Stimulated activated CD8-positive, alpha-beta memory T cell treated with anti-CD3 and anti-CD28 coated beads, Interleukin-2, amount 100 ng/mL, for 1 hour (primary cell): ENCODE measurements at places on chromosomes 13 and 19.

DNA sequence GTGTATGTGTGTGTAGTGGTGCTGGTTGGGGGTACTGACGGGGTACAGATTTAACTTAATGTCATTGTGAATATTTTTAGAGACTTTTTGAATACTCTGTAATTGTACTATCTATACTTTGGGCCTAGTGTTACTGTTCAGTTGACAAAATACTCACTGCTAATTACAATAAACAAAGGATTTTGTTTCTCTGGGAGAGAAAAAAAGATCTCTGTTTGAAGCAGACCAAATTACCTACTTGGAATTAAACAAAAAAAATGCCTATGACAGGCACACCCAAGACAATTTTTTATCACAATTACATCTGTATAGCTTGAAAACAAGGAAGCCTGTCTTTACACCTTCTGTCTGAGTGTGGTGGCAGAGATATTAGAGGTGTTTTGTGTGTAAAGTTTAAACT, 45.1 kb downstream of the OLFM4 start:
- no peak for DNase-seq

- no peak for DNase-seq
Measured at GRCh38 chr13:26872525-26873385, 112.2 kb upstream of the GPR12 start.

- DNase-seq, result no peak
Measured at GRCh38 chr13:41402691-41403511, 54.4 kb upstream of the RGCC start.

GRCh38 chr19:46031781-46032596, 8.8 kb downstream of the IGFL4 start:
- DNase-seq, result no peak

GRCh38 chr13:51829568-51829899, 15.4 kb downstream of the TMEM272 start:
- no peak for DNase-seq

GRCh38 chr13:44197791-44198770, 175.5 kb upstream of the SERP2 start:
- no peak for DNase-seq

GRCh38 chr13:98345107-98345935, 168.3 kb upstream of the RNF113B start:
- DNase-seq, result no peak

- no peak for DNase-seq
Measured at GRCh38 chr13:60893801-60894200, 496.8 kb downstream of the TDRD3 start.

DNA sequence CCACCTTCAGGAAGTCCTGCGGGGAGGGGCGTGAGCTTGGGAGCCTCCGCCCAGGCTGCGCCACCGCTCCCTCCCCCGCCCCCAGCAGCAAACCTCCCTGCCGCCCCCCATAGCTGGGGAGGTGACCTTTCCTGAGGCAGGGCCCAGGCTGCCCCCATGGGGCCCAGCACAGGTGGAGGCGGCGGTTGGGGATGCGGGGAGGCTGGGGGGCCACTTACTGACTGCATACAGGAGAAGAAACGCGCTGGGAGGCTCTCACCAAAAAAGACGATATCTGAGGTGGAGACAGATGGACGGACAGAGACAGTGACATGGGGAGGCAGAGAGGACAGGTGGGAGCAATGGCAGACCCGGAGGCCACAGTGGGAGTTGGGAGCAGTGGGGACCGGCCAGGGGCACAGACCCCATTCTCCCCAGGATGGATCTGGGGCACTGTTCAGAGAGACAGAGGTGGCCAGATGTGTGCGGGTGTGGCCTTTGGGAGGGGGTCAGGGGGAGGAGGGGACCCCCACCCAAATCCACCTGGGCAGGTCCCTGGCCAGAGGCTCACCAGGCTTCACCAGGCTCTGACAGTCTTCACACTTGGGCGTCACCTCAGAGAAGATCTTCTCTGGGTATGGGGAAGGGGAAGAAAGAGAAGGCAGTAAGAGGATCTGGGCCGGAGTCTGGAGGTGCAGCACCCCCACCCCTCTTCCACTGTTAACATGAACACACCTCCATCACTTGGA, 3.0 kb upstream of the RINL start:
- no peak for DNase-seq

DNA sequence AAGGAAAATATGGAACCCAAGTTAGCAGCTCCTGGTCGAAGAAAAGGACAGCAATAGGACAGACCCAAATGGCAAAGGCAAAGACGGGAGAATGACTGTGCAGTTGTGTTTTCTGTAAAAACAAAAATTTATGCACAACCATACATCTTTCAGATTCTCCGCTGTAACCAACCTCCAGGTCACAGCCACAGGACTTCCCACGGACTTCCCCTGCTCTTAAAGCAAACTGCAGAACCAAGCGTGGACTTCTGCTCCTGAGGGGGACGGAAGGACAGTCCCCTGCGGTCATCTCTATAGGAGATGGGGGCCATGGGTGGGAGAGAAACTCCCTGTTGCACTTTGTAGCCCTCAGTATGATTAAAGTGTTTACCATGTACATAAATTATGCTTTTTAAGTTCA, 2.5 kb downstream of the GRTP1 start:
- DNase-seq, result no peak

DNA sequence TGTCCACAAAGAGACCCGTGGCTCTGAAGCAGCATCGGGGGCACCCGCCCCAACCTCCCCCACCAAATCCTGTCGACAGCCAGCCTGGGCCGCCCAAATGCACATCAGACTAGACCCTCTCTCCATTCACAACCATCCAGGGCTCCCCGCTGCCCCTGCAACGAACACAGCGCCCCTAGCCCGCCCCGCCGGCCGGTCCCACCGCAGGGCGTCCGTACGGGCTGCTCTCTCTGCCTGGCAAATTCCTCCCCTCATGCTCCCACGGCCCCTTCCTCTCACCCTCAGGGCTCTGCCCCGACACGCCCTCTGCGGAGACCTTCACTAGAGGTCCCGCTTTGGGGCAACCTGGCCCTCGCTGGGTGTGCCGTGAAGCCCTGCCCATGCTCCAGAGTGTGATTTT, 7.1 kb downstream of the TCF3 start:
- DNase-seq, result no peak

- no peak for DNase-seq
Measured at GRCh38 chr19:11534538-11534937, 4.1 kb upstream of the CNN1 start.

- DNase-seq, result no peak
Measured at GRCh38 chr19:7879836-7880235, 5.6 kb upstream of the PRR36 start.

GRCh38 chr19:47541518-47541917, 26.7 kb upstream of the NAPA start:
- no peak for DNase-seq

- DNase-seq, result no peak
Measured at GRCh38 chr19:3183721-3184641, 1.7 kb upstream of the NCLN start.

GRCh38 chr19:17202249-17202648, 12.9 kb upstream of the USE1 start:
- DNase-seq, result no peak

GRCh38 chr19:35460608-35461007, 12.6 kb downstream of the FFAR2 start:
- DNase-seq, result no peak

DNA sequence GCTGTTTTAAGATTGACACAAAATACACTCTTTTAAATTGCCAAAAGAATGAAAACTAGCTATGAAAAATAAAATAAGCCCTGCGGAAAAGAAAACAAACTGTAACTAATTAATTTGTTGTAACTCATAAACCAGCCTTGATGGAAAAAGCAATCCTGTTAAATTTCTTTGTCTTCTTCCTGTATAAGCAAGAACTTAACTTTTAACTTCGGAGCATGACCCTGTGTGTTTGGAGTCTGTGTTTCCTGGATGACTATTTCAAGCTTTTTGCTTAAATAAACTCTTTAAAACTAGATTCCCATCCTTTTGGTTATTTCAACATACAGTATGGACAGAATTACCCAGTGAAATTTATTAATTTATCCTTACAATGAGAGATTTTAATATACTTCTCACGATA, 122.6 kb downstream of the TNFRSF19 start:
- DNase-seq, result no peak

DNA sequence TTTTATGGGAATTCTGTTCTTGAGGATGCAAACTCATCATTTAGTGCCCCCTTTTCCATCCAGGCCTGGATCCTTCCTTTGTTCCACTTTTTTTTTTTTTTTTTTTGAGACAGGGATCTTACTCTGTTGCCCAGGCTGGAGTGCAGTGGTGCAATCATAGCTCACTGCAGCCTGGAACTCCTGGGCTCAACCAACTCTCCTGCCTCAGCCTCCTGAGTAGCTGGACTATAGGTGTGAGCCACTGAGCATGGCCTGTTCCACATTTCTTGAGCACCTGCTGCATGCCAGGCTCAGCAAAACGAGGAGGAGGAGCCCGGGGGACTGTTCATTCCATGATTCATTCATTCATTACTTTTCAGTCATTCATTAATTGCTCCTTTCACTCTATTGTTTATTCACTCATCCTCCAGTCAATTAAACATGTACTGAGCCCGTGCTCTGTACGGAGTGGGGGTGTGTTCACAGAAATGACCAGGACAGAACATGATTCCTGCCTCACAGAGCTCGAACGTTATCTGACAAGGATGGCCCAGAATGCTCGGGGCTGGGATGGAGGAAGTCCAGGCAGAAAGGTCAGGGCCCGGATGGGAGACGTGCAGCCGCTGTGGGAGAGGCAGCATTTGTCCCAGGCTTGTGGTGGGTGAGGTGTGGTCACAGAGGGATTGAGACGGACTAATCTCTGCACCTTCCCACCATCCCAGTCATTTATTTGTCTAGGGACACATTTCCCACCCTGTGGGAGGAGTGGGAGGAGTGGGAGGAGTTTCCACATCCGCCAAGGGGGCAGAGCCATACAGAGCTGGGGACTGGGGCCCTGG, 51.2 kb upstream of the SHKBP1 start:
- no peak for DNase-seq

- DNase-seq, result no peak
Measured at GRCh38 chr13:87453244-87453643, 217.9 kb upstream of the SLITRK5 start.

GRCh38 chr13:44934724-44935123, 54.5 kb downstream of the NUFIP1 start:
- DNase-seq, result no peak

GRCh38 chr13:93690139-93690538, 463.5 kb downstream of the GPC6 start:
- DNase-seq, result no peak

GRCh38 chr19:56105090-56105701, 15.9 kb downstream of the ZNF787 start:
- DNase-seq, result peak; percentile 12

DNA sequence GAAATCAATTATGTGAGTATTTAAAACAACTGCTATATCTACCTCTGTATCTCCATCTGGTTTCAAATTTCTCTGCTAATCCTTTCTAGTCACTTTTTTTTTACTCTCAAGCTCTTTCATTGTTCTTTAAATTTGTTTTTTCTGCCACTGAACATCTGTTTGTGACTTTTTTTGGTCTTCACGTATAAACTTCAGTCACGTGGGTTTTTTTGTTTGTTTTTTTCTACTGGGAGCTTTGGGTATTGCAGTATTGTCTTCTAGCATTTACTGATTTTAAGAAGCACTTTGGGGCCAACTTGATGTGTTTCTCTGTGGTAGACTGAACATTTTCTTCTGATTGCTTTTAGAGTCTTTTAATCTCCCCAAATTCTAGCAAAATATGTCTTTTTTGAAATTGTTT, 262.6 kb upstream of the RXFP2 start:
- no peak for DNase-seq

- no peak for DNase-seq
Measured at GRCh38 chr13:80177327-80177726, 163.6 kb downstream of the SPRY2 start.

GRCh38 chr13:42086582-42086981, 38.1 kb downstream of the DGKH start:
- no peak for DNase-seq

DNA sequence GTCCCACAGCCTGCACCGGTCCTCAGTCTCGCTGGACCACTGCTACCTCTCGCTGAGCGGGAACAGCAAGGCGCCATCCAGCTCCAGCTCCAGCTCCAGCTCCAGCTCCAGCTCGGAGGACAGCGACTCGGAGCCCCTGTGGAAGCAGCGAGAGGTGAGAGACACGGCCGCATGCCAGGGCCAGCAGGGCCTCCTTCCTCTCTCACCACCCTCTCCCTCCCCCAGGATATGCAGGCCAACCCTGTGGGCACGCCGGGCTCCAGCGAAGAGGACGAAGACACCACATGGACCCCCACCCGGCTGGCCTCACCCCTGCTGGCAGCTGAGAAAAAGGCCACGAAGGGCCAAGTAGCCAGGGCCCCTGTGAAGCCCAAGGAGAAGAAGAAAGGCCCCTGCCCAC, 7.3 kb downstream of the SIX5 start:
- DNase-seq, result no peak

DNA sequence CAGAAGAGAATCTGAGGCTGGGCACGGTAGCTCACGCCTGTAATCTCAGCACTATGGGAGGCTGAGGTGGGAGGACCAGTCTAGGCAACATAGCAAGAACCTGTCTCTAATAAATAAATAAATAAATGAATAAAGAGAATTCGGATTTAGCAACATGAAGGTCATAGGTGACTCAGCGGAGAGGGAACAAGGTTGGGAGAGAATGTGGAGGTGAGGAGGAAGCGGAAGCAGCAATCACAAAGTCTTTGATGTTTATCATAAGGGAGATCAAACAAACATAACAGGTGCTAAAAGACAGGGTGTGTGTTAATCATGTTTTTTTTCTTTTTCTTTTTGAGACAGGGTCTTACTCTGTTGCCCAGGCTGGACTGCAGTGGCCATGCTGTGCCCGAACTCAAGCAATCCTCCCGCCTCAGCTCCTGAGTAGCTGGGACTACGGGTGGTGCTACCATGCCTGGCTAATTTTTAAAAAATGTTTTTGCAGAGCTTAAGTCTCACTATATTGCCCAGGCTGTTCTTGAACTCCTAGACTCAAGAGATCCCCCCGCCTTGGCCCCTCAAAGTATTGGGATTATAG, 16.3 kb downstream of the PBX4 start:
- DNase-seq, result no peak

GRCh38 chr13:24985107-24985506, 110.8 kb upstream of the PABPC3 start:
- no peak for DNase-seq

DNA sequence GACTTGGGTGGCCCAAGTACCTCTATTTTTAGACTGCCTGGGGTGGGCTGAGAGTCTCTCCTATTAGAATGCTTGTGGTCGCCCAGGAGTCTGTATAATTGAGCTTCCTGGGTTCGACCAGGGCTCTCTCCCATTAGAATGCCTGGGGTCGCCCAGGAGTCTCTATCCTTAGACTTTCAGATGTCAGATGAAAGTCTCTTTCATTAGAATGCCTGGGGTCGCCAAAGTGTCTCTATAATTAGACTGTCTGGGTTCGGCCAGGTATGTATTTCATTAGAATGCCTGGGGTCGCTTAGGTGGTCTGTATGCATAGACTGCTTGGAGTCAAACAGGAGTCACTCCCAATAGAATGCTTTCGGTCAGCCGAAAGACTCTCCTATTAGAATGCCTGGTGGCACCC, 1471.7 kb downstream of the UQCRFS1 start:
- DNase-seq, result no peak

GRCh38 chr19:41449865-41450178, 6.9 kb downstream of the ERICH4 start:
- DNase-seq, result no peak

- DNase-seq, result no peak
Measured at GRCh38 chr19:55406826-55407549, 600 bp downstream of the UBE2S start.
